ENCODE measurements at places on chromosomes 1 and 21.

DNA sequence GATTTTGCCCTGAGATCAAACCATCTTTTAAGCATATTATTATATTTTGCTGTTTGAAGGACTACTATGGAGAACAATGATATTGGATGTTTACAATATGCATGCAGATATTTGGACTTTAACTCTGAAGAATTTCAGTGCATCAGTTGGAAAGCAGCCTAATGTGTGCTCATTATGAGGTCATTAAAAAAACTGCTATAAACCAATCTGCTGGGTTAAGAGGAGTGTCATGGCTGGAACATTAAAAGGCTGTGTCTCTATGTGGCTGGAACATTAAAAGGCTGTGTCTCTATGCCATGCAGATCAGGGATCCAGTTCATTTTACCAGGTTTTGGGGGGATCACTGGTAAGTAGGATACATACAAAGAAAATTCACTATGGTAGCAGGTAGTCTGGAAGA is 77.6 kb downstream of the SPATA46 start:
- no peak for DNase-seq

GRCh38 chr1:47805921-47806361 is 191.2 kb downstream of the TRABD2B start:
- DNase-seq: no peak

DNA sequence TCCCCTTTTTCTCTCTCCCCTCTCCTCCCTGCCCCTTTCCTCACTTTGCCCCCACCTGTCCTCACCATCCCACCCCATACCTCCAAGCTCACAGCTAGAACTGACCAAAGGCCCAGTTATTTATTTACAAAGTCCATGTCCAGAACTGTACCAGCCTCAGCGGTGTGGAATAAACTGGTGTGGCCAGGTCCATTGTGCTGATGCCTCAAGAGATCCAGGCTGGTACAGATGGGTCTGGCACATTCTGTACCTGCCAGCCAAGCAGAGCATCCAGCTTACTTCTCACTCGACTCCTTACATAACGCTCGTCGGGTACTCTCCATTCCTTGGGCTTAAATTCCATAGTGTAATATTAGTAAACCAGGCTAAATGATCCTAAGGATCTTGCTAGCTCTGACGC is 11.8 kb downstream of the PDZK1IP1 start:
- no peak for DNase-seq

- DNase-seq: no peak
Observed at GRCh38 chr1:33473900-33474299, 1.5 kb downstream of the ZSCAN20 start.

DNA sequence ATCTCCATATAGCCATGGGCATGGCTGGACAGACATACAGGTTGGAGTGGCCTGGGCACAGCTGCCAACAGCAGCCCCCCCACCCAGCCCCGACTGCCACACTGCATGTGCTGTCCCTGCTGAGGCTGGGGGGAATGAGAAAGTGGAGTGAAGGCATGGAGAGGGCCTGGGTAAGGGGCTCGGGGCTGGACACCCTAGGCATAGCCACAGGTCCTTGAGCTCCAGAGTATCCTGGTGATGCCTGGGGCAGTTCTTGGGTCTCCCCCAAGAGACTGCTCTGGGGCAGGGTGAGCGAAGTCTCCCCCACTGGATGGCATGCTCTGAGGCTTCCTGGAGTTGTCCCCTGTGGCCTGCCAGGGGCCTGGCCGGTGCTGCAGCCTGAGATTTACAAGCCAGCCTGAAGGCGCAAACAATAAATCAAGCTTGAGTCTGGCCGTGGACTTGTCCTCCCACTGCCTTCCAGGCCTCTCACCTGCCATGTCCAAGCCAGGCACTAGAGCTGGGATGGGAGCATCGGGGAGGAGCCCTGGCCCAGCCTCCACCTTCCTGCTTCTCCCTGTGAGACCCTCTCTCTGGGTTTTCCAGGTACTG is 53.6 kb downstream of the FOXO6 start:
- no peak for DNase-seq

GRCh38 chr1:50966991-50967390 is 3.1 kb upstream of the CDKN2C start:
- DNase-seq: no peak

DNA sequence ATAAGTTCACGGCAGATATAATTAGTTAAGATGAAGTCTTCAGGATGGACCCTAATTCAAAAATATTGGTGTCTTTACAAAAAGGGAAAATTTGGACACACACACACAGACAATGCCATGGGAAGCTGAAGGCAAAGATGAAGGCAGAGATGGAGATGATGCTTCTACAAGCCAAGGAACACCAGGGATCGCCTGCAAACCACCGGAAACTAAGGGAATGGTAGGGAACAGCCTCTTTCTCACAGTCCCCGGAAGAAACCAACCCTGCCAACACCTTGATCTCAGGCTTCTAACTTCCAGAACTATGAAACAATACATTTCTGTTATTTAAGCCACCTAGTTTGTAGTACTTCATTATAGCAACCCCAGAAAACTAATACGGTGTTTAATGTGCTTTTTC is 15.1 kb upstream of the SERTAD4 start:
- no peak for DNase-seq

GRCh38 chr1:228465571-228466146 is 21.5 kb upstream of the RNF187 start:
- no peak for DNase-seq

DNA sequence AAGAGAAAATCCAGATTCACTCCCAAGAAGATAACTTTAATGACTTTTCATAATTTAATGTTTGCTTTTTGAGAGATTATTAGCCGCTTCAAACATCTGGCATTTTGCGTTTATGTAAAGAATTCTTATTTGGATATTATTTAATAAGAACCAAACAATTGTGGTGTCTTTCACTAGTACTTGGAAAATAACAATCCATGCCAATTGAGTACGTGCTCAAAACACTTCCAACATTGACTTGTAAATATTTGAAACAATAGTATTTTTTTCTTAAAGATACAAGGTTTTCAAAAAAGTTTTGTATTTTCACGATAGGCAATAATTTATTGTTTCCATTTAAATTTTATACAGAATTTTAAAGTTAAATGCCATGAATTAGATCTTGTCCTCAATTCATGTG is 498.7 kb downstream of the AMY1C start:
- DNase-seq: no peak
